Stimulated activated CD4-positive, alpha-beta T cell treated with anti-CD3 and anti-CD28 coated beads, Interleukin-15, amount 100 ng/mL, for 24 hours (primary cell): ENCODE measurements at places on chromosomes 5 and 9.

GRCh38 chr5:145925353-145925752 is 11.0 kb upstream of the SH3RF2 start:
- DNase-seq = no peak

DNA sequence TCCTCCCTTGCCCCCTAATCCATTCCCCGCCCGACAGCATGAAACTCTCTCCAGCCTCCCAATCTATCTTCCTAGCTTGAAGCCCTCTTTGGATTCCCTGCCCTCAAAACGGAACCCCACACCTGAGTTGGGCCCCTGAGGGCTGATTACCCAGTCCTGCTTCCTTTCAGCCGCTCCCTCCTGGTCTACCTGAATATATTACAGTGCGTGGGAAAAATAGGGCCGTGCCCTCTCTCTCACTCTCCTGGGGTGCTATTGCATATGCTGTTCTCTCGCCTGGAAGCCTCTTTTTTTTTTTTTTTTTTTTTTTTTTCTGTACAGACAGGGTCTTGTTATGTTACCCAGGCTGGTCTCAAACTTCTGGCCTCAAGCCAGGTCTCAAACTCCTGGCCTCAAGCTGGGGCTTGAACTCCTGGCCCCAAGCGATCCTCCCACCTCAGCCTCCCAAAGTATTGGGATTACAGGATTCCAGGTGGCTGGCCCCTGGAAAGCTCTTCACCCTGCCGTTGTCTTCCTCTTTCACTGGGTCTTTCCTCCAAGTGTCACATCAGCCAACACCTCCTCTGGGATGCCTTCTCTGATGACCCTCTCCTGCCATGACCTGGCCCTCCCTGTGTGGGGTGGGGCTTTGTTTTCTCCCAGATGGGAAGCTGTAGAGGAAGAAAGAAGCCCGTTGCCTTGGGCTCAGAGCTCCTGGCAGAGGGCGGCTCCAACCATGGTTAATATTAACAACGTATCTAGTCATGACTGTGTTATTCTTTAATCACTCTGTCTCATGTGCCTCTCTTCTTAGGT is 8.2 kb downstream of the DNM1 start:
- DNase-seq = no peak

GRCh38 chr5:149915392-149916260 is 29.0 kb downstream of the PDE6A start:
- no peak for DNase-seq

- DNase-seq = no peak
These were observed at the start of gene SLC6A7 for GRCh38 chr5:150189728-150190502. Gene SLC6A7, plus strand, starts transcription at chr5:150190062. Its CDS starts 266 bp downstream, at chr5:150190328.

DNA sequence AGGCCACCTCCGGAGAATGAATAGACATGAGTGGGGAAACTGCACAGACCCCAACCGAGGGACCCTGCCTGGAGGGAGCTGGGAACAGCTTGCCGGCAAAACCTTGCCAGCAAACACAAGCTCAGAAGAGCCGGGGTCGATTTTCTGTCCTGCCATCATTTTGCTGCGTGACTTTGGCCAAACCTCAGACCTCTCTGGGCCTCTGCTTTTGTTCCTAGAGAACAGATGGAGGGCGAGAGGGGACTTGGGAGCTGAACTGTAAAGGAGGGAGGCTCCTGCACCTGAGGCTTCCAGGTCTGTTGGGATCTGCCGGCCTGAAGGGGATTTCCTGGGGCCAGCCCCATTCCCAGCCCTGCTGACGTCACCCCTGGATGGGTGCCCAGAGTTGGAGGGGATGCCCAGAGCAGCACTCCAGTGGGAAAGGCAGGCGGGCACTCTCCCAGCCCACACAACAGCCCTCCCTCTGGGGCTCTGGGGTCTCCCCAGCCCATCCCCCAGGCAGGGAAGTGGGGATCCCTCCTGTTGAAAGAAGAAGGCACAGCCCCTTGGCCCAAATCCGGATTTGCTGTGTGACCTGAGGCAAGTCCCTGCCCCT is 40.4 kb upstream of the SYNPO start:
- no peak for DNase-seq

DNA sequence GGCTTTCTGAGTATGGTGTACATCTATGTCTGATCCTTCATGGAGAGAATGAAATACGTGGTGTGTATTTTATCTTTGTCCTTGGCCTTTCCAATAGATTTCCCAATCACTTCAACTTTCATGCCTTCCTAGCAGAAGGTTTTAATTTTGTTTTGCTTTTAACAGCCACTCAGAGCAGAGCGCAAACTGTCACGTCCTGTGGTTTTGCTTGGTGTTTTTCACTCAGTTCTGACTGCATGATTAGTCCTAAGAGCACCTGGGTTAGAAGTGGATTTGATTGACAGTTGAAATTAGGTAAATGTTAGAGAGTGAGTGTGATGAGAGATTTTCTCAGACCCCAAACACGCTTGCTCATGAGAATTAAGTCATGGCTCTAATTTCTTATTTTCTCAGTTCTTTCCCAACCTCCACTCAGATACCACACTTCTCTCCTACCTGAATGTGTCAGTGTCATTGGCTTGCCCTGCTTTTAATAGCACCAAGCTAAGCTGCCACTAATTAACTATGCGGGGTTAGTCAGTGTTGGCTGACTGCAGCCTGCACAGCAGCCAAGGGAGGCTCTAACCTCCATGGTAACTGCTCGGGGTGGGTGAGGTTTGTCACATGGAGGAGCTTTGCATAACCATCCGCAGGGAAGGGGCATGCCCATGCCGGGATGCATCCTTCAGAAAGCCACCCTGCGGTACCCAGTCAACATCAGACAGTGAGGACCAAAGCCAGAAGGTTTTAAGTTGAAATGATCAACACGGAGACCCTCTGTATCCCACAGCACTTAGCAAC is 173.4 kb downstream of the NR3C1 start:
- peak; percentile 37 for DNase-seq

GRCh38 chr5:59503220-59503619 is 390.3 kb downstream of the PDE4D start:
- no peak for DNase-seq

DNA sequence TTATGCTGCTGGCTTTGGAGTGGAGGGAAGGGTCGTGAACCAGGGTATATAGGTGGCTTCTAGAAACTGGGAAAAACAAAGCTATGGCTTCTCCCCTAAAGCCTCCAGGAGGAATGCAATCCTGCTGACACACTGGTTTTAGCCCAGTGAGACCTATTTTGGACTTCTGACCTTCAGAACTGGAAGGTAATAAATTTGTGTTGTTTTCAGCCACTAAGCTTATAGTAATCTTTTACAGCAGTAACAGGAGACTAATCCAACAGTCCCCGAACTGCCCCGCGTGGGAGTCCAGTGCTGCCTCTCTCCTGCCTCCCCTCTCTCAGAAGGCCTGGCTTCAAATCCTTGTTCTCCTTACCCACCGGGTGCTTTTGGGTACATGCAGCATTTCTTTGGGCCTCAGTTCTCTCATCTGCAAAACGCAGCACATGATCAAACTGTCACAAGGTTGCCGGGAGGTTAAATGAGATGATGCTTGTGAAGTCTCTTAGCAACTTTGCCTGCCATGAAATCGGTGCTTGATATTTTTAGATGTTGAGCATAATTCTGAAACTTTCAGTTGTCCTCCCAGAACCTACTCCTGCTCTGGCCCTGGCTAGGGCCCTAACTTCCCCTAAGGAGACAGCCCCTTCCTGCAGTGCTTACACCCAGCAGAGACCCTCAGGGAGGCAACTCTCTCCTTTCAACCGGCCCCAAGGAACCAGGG is 127.3 kb upstream of the BOD1 start:
- no peak for DNase-seq

GRCh38 chr5:172853355-172853975 is 19.4 kb downstream of the ERGIC1 start:
- no peak for DNase-seq

DNA sequence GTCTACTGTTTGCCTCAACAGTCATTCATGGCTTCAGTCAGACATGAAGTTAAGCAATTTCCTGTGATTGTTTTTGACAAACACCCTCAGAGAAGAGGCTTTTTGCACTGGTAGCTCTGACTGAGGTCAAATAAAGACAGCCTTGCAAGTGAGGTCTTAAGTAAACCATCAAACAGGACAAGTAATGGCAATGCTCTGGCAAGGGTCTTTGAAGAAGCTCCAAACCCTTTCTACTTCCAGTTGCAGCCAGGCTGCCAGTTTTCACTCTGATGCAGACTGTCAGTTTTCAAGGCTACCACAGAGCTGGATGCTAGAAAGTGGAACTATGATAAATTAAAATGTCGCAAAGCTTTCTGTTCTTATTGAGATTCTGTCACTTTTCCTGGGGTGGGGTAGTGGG is 421.5 kb upstream of the PTGER4 start:
- DNase-seq = no peak
